ENCODE measurements at places on chromosomes 4 and X.

DNA sequence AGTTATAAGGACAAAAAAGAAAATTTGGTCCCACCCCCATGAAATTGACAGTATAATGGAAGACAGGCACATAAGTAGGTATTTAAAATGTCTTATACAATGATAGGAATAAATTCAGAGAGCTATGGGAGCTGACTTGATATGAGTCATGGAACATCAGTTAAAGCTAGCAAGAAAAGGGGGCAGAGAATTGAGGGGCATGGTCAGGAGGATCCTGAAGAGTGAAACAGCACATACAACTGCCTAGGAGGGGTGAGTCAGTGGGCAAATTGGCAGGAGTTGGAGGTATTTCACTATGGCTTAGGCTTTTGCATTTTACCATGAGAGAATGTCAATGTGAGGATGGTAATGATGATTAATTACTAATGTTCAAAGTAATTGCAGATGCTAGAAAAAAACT lies 95.4 kb upstream of the BANK1 start:
- DNase-seq = no peak

GRCh38 chr4:132565542-132565941 lies 583.6 kb upstream of the PCDH10 start:
- no peak for DNase-seq

GRCh38 chr4:110119880-110120279 lies 78.5 kb downstream of the ELOVL6 start:
- no peak for DNase-seq

DNA sequence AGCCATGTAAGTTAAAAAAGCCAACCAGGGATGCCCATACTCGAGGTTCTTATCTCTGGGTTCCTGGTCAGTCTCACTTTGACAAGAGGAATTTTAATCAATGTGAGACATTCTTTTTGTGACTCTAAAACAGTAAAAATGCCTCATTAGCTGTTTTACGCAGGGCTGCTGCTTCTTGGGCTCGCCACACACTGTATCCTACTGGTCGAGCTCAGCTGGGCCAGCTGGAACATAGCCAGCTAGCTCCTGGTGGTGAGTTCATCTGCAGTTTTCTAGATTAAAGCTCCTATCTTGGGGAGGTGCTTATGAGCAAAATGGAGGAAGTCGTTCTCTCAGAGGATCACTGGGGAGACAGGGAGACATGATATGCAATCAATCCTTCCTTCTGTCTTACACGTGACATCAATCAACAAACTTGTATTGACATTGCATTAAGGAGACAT lies 55.9 kb upstream of the LEF1 start:
- DNase-seq = no peak

DNA sequence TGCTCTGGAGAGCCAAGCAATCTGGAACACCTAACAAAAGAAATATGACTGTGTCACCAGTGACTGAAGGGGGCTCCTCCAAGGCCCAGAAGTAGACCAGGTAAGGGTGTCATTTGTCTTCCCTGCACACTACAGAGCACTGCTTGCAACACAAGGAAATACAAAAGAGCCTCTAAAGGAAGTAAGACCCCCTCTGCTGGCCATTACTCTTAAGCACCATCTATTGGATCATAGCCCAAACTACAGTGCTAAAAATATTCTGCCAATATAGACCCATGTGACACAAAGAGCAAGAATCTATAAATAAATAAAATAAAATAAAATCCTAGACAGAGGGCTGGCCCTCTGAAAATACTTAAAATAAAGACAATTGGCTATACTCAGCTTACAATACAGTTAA lies 528.7 kb downstream of the TMA16 start:
- DNase-seq = no peak

GRCh38 chrX:1658071-1658491 lies 43.2 kb downstream of the ASMT start:
- no peak for DNase-seq

GRCh38 chr4:26242451-26242850 lies 78.4 kb upstream of the RBPJ start:
- no peak for DNase-seq

GRCh38 chr4:123278755-123279154 lies 117.8 kb upstream of the SPRY1 start:
- no peak for DNase-seq

- no peak for DNase-seq
Measured at GRCh38 chr4:84596826-84597225, 13.9 kb downstream of the CDS1 start.

GRCh38 chr4:173237152-173237551 lies 68.5 kb downstream of the GALNT7 start:
- peak; percentile 17 for DNase-seq

GRCh38 chrX:38612281-38612680 lies 50.9 kb downstream of the TSPAN7 start:
- DNase-seq = no peak

DNA sequence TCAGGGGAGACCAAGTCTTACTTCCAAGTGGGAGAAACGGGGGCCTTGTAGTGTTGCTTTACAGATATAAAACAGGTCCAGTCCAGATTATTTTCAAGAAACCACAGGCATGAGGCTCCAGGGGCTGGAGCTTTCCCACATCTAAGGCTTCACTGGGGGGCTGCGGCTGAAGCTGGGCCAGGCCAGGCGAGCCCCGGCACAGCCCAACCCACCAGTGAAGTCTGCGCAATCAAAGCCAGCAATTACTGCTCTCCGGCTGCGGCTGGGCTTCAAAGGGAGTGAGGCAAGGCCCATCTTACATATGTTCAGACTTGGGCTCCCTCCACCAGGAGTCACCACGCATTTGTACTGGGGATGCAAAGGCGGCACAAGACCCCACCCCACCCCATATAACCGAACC lies 61.7 kb downstream of the HADH start:
- no peak for DNase-seq

DNA sequence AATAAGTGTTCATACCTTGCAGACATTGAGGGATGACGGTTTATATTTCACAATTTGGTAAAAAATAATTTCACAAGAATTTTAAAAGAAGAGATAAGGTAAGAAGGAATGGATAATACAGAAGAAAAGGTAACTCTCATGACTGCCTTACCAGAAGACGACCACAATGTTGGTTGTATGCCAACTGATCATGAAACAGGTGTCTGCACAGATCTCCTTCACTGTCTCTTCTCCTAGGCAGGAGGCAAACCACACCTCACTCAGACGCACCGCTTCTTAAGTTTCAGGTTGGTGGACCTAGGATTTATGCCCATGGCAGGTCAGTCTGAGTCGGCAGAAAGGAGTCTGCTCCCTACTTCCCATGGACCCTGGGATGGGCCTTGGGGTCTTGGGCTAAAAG lies 177.2 kb downstream of the VSIG4 start:
- no peak for DNase-seq

DNA sequence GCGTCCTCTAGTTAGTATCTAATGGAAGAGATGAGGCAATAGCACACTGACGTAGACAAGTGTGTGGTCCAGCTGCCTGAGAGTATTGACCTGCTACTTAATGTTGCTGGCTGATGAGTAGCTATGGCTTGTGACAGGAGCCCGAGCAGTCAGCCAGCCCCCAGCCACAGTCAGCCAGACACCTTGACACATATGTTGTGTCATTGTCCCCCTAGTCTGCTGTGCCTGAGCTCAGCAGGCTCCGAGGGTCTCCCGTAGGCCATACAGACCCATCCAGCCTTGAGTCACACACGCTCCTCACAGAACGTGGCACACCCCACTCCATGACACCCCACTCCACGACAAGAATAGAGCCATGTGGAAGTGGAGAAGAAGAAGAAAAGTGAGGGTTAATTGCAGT lies 362.1 kb downstream of the UNC5C start:
- DNase-seq = no peak

GRCh38 chr4:106238820-106239420 lies 77.1 kb downstream of the TBCK start:
- DNase-seq = peak; percentile 5

DNA sequence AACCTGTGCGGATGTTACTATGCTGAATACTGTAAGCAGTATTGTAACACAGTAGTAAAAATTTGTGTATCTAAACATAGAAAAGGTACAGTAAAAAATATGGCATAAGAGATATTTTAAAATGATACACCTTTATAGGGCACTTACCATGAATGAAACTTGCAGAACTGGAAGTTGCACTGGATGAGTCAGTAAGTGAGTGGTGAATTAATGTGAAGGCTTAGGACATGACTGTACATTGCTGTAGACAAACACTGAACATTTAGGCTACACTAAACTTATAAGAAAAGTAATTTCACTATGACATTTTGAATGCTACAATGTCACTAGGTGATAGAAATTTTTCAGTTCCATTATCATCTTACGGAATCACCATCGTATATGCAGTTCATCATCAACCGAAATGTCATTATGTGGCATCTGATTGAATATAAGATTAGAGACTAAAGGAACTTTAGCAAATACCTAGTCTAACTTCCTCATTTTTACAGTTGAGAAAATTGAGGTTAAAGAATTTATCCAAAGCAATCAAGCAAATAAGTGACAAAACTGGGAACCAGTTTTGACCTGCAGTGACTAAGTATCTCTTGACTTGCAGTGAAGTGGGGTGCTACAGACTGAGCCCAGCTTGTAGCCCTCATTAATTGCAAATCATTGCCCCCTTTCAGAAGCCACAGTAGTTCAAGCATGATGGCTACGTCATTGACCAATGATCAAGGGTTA lies 55.3 kb downstream of the EGF start:
- no peak for DNase-seq

DNA sequence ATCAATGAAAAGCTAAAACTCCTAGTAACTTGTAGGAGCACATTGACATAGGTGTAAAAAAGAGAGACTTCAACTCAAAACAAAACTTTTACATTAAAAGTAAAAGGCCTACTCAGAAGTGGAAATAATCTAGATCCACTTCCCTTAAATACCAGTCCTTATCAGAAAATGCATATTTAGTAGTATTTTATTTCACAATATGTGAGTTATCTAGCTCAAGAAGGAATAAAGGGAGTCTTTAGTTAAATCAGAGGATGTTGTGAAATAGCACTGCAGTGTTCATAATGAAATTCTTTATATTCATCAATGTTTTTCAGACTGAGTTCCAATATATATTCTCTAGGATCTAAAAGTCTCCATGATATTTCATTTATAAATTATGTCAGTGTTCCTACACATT lies 715.0 kb downstream of the GRID2 start:
- DNase-seq = no peak

- no peak for DNase-seq
Measured at GRCh38 chrX:19785647-19786046, 101.8 kb downstream of the SH3KBP1 start.

- no peak for DNase-seq
Measured at GRCh38 chrX:151384807-151385206, 12.2 kb upstream of the VMA21 start.

DNA sequence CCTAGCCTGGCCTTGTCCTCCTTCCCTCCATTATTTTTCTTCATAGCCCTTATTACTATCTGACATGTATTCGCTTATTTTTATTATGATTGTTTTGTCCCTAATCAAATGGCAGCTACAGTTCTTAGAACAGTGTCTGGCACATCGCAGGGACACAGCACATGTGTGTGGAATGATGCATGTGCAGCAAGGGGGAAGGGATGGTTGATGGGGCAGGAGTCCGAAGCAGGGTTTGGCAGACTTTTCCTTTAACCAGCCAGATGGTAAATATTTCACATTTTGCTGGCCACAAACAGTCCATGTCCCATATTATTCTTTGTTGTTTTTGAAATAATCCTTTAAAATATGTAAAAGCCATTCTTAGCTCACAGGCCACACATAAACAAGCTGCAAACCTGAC lies 128.3 kb upstream of the STIM2 start:
- no peak for DNase-seq

DNA sequence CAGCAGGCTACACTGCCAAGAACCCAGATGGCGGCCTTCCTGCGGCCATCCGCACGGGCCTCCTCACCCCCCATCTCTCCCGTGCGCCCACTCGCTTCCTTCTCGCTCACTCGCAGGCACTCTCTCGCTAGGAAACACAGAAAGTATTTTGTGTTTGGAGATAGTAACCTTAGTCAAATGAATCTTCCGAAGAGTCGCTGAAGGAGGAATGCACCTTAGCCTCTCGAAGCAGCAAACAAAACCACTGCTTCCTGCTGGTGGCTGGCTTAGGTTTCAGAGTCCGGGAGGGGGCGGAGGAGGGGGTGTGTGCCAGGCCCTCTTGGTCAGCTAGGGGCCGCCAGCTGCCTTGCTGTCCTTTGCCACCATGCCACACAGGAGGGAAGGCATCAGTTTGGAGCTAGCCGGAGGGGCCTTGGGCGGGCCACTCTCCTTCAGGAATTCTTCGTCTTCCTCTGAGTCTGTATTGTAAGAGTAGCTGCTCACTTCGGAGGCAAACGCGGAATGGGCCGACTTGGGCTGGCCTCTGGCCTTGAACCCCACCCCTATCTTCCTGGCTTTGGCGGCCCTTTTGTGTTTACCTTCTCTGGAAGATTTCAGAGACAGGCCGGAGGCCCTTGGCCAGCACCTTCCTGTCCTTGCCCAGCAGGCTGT lies 73.2 kb upstream of the UCP1 start:
- DNase-seq = no peak

GRCh38 chr4:83115656-83116285 lies 1.2 kb upstream of the PLAC8 start:
- DNase-seq = no peak

- peak; percentile 50 for DNase-seq
Measured at GRCh38 chr4:145179281-145179860, 1.0 kb downstream of the OTUD4 start.

DNA sequence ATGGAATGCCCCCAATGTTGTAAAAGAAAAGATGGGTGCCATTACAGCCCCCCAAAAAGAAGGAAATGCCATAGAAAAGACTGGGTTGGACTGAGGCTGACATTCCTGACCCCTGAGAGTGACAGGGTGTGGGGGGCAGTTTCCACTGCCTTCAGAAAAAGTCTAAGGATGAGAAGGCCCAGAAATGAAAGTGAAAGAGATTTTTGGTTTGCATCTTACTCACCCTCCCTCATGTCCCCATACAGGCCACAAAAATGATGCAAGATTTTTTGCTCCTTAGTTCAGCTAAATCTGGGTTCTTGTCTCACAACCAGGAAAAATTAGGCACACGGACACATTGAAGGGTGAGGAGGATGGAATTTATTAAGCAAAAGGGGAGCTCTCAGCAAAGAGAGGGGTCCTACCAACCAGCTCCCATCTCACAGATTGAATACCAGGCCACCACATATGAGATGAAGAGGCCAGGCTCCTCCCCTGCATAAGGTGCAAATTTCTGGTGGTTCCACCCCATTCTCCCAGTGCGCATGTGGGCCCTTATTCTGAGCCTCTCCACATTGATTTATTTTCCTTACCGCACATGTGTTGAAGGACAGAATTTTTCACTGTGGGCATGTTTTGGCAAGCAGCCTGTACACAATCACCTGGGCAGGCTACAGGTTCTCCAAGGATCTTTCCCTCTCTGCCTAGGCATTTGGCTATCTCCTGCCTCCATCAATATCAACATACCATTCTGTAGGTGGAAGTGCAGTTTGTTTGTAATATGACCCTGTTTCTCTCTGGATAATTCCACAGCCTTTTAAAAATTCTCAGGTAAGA lies 18.8 kb downstream of the PPP4R3C start:
- DNase-seq = no peak

GRCh38 chrX:54180403-54180802 lies 2.7 kb downstream of the FAM120C start:
- no peak for DNase-seq

DNA sequence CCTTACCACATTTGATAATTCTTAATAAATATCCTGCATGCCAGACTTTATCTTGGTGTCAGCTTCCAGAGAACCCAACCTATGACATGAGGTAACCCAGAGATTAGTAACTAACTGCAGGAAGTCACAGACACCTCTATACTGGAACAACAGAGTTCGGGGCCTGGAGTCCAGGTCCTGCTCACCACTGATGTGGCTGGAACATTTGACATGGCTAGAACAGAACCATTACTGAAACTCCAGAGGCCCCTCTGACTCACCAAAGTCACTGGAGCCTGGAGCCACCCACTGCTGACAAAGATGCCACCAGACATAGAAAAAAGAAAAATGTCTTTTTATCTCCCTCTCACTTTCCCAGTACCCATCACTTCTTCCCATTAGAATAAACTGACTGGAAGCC lies 403.7 kb downstream of the MID1IP1 start:
- DNase-seq = no peak
